ENCODE measurements at places on chromosomes 1 and 21.

DNA sequence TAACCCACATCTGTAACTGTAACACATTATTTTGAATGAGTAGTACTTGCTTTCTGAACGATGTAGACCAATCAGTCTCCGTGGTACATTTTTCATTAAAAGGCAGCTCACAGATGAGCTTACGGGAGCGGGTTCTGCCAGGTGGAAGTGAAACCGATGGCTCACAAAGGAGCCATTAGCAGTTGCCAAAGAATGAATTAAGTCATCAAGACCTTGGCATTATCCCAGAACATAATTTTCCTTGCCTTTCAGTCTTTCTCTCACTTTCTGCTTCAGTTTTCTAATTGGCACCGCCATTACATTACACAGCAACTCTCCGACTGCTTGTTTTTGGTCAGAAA lies 33.5 kb upstream of the UTS2 start:
- DNase-seq: no peak

- no peak for DNase-seq
Observed at GRCh38 chr1:19964542-19964941, 14.9 kb downstream of the PLA2G2A start.

DNA sequence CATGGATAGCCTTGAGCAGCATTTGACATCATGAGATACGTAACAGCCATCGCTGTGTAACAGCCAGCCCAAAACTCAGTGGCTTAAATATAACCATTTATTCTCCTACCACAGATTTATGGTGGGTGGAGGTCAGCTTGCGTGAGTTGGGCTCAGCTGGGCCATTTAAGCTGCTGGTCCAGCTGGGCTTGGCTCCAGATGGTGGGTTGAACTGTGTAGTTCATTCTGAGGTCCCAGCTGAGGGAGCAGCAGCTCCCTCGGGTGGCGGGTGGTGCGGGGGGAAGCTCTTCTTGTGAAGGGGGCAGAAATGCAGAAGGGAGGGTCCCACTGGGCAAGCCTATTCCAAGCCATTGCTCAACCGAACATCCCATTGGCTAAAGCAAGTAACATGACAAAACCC lies 75.9 kb downstream of the IGSF21 start:
- DNase-seq: no peak

DNA sequence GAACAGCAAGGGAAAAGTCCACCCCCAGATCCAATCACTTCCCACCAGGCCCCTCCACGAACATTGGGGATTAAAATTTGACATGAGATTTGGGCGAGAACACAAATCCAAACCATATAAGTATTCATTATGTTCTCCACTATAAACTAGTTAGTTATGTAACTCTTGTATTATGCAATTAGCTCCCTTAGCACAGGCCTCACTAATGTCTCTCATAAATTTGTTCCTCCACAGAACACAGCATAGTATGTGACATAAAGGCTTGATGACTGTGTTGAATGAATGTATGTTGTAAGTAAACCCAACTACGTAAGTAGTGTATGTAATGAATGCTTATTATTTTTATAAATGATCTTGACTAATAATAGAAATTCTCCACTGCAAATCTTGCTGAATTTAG lies 223.3 kb upstream of the ZRANB2 start:
- no peak for DNase-seq

DNA sequence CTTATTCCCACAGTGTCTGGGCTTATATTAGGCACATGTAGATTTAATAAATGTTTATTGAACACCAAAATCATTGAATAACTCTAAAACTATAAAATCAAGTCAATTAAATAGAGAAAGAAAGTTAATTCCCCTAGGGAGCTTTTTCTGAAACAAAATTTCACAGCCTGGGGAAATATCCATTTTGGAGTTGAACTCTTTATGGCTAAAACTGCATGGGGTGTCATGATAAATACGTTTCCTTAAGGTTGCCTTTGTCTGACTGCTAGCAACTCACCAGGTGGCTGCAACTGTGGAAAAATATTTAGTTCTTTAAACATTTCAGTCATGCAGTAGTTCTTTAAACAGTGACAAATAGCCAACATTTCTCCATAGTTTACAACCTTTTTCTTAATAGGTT lies 496.1 kb downstream of the LRRIQ3 start:
- DNase-seq: no peak

GRCh38 chr1:21937034-21937371 lies at the start of gene HSPG2:
Gene HSPG2 (minus strand): TSS chr1:21937310. CDS start chr1:21937217, 93 bp downstream.
- DNase-seq: no peak

GRCh38 chr21:28799926-28800325 lies 192.8 kb downstream of the LTN1 start:
- no peak for DNase-seq

DNA sequence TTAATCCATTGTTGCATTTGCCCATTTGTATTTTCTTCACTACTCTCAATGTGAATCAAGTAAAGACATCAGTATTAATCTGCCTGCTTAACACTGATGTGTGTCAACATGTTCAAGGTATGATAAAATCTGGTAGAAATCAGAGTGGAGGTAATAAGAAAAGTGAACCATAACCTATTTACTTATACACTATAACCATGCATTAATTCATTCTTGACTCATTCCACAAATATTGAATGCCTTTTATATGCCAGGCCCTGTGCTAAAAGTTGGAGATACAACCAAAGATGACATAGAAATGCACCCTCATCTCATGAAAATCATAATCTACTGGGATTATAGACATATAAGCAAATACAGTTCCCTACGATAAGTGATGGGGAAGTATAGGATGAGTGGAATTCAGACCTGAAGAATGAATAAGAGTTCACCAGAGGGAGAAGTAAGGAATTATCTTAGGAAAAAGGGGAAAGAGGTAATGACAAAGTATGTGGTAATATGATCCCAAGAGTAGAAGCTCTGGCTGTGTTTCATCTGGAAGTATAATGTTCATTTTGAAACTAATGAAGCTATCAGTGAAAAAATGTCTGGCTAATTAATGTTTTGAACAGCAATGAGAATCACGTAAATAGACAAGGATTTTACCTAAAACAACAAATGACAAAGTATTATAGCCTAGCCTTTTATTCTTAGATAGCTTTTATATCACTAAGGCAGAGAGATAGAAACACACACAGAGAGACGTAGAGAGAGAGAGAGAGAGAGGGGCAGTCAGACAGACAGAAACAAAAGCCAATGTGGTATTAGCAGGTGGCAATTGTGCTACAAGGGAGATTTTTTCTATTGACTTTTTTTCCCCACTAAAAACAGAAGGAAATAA lies 7.0 kb upstream of the RWDD3 start:
- no peak for DNase-seq

- DNase-seq: no peak
Observed at GRCh38 chr1:108897865-108898720, 21.3 kb downstream of the GPSM2 start.

GRCh38 chr1:51837243-51837642 lies 41.3 kb downstream of the NRDC start:
- DNase-seq: no peak

DNA sequence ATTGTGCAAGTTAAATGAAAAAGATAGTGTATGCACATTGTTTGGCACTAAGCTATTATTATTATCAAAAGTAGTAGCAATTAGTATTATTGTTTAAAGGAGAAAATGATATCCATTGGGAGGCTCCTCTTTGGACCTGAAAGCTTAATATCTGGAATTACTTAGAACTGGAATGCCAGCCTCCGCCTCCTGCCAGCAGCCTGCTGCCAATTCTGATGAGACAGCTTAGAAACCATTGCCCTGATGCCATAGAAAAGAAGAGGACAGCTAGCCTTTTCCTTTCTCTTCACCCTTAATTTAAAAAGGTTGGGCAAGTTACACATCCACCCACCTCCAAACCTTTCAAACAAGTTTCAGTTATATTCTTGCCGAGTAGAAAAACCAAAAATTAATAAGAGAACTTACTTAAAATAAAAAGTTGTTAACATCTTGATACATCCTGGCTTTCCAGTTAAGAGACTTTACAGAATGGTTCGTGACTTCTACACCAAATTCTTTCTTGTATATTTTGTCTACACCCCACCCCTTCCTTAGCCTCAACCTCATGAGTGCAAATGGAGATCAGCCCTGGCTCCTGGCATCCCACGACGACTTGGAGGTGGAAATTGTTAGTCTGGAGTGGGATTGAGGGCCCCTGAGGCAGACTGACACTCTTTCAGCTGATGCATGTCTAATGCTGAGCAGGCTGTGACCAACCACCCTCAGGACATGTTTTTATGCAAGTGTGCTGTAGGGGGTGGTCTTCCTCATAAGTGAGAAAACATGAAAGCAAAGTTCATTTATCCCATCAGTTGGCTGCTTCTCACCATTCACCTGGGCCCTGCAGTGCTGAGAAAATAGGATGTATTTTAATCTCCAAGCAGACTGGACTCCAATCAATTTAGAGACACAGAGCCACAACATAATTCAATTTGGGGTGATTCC lies 120.6 kb downstream of the KCNJ15 start:
- no peak for DNase-seq

Data from stimulated activated CD4-positive, alpha-beta T cell treated with anti-CD3 and anti-CD28 coated beads, Interleukin-15, amount 100 ng/mL, for 1 hour (primary cell).